ENCODE measurements at places on chromosomes 6 and 20.

- DNase-seq = no peak
Measured at GRCh38 chr20:19743640-19743995, 14.4 kb upstream of the RIN2 start.

GRCh38 chr6:29981211-29981812, 39.0 kb downstream of the HLA-A start:
- no peak for DNase-seq

GRCh38 chr6:140319209-140319608, 944.8 kb upstream of the CITED2 start:
- no peak for DNase-seq

GRCh38 chr6:137589067-137589848, 95.1 kb upstream of the OLIG3 start:
- DNase-seq = peak; percentile 71

DNA sequence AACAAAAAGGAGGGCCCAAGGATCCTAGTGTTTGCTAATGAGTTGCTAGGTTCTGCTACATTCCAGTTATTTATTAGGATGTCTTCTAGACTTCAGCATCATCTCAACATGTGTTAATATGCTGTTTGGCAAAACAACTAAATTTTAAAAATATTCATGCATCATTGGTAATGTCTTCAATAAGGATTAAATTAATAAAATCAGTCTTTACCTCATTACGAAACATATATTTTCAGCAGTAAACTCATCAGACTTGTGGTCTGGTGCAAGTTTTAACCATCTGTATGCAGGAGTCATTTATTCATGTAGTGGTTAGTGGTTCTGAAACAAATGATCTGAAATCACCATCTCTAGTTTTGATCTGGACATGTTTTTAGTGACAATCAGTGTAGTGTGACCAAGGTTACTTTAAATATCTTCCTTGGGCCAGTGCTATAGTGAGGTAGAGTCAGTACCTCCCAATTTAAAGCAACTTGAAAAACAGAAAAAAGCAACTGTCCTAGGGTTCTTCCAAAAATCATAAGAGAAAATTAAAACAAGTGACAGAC, 85.0 kb upstream of the KCNK16 start:
- no peak for DNase-seq

GRCh38 chr20:35618263-35619131, 2.9 kb downstream of the SPAG4 start:
- DNase-seq = peak; percentile 33

DNA sequence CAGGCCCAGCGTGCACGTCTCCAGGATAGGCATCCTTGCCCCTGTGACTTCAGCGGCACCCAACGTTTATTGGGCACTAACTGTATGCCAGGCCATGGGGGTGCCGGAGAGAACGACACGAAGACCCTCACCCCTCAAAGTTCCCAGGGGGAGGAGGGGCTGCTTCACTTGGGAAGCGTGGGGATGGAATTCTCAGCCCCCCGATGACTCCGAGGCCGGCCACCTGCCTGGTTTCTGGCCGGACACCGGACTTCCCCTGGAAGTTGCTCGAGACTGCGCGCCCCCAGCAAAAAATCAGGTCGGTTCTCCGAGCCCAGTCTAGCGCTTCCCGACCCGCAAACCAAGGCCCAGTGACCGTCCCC, 275 bp upstream of the MAVS start:
- no peak for DNase-seq

GRCh38 chr6:42165016-42165415, 8.1 kb upstream of the GUCA1A start:
- no peak for DNase-seq

- DNase-seq = no peak
Measured at GRCh38 chr6:126516411-126516810, 176.5 kb downstream of the CENPW start.

- DNase-seq = no peak
Measured at GRCh38 chr6:101668496-101669030, 275.1 kb downstream of the GRIK2 start.

GRCh38 chr6:151494235-151494935, 568 bp downstream of the CCDC170 start:
- peak; percentile 49 for DNase-seq

DNA sequence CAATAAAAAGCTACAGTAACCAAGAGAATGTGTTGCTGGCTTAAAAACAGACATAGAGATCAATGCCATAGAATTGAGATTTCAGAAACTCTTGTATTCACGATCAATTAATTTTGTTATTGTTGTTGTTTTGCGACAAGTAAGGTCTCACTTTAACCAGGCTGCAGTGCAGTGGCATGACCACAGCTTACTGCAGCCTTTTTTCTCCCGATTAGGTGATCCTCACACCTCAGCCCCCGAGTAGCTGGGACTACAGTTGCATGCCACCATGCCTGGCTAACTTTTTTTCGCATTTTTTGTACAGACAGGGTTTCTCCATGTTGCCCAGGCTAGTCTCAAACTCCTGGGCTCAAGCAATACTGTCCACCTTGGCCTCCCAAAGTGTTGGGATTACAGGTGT, 42.2 kb downstream of the RANBP9 start:
- DNase-seq = no peak

GRCh38 chr20:50308166-50308512, 117.5 kb downstream of the CEBPB start:
- no peak for DNase-seq

Measured in activated CD8-positive, alpha-beta T cell treated with anti-CD3 and anti-CD28 coated beads for 36 hours (primary cell).